ENCODE measurements at places on chromosomes 7 and 10. TPM values are rescaled to one million over a fixed set of nuclear protein-coding genes. Genes with fewer than 3 reads are reported as not detected.

- DNase-seq = no peak
Observed at GRCh38 chr7:47104206-47104549, 477.7 kb downstream of the TNS3 start.

- DNase-seq = no peak
Observed at GRCh38 chr10:93390306-93391090, 91.6 kb downstream of the MYOF start.

The ZNF425 gene
- 3.0 TPM for total RNA-seq

The PNLIPRP1 gene
- 0.95 TPM for total RNA-seq

The CCSER2 gene
- 63.7 TPM for total RNA-seq

Data from Panc1 (cell line).